ENCODE measurements at places on chromosomes 2 and 18.

DNA sequence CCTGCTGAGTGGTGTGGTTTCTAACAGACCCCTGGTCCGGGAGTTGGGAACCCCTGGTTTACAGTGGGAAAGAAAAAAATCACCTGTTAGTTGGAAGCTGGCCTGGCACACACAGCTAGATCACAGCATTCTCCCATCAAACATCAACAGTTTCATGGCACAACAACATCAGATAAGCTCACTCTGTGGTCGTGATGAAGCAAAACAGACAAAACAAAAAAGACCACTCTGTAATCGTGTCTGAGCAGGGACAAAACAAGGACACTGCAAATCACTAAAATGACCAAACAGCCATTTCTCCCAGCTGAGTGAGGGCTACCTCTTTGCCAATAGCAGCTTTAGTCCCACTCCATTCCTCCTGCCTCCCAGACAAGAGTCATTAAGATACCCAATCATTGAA is 9.0 kb upstream of the IMPACT start:
- no peak for DNase-seq

GRCh38 chr2:27370816-27371620 is 602 bp downstream of the SNX17 start:
- peak; percentile 29 for DNase-seq

DNA sequence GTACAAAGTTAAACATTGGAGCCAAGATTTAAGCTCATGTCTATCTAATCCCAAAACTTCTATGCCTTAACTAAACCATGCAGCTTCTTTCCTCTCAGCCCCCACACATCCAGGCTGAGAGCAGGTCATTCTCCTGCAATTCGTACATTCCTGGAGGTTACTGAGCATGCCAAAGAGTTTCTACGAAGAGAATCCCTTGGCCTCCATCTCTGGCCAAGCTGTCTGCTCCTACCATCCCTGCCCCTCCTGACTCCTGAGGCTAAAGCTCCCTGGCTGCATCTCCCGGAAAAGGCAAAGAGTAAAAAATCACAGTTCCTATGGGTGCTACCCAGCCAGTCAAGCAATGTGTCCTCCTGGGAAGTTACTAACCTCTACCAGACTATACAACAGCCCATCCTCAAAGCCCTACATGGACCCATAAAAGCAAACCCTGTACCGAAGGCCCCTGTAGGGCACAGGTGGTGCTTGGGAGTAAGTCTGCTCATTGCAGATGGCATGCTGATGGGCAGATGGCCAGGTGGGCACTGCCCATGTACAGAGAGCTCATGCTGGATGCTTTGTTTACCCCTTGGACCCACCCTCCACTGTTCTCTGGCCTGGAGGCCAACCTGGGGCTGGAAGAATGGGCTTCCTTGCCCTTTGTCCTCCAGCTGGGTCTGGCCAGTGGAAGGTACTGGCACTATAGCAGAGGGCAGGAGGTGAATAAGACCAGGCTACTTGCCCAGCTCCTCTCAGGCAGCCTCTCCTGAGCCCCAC is 99.5 kb downstream of the TTC32 start:
- DNase-seq, result no peak

DNA sequence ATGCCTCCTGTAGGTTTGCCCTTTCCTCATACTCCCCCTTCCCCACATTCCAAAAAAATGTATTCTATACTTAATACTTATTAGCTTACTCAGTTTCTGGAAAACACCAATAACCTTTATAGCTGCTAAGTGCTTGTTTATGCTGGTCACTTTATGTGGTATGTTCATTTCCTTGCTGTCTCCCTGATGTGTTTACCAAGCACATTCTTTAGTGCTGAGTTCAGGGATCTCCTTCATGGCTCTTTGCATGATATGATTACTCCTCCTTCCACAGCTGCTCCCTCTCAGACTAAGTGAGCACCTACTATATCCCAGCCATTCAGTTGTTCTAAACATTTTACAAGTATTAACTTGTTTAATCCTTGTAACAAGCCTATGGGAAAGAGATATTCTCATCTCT is 698.3 kb upstream of the FANCL start:
- no peak for DNase-seq

DNA sequence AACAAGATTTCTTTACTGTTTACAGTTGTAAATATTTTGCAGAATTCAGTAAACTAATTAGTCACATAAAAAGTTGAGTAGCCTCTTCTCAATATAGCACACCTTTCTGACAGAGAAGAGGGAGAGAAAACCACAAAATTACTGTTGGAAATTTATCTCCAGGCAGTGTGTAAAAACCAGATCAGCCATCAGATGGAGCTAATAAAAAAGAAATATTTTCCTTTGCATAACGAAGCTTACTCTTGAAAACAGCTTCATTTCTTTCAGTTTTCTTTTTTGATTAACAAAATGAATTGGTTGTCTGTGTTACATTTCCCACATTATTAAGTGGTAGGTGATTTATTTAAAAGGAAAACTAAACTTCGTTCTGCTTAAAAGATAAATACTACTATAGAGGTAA is 259.3 kb upstream of the KCNJ3 start:
- no peak for DNase-seq

DNA sequence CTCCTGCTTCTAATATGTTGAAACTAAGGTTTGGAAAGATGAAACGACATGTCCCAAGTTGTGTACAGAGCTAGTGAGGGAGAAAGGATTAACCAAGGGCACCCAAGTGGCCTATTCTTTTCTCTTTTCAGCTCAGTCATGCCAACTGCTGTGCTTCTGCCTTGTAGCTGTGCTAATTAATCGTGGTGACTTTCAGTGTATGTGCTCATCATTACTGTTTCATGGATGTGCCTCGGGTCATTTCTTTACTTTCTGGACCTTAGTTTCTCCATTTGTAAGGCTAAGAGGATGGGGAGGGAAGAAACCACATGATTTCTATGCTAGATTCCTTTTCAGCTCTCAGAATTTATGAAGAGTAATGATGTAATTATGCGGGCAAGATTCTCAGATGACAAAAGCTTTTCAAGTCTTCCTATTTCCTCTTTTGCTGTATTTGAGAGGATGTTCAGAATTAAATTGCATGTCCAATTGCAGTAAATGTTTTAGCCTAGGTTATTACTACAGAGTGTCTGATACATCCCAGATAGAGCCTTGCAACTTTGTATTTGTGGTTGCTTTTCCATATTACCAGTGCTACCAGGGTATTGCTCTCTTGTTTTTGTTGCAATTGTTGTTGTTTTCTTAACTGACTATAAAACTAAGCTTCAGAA is 621.2 kb downstream of the CNTNAP5 start:
- DNase-seq, result no peak

GRCh38 chr2:158828378-158829164 is 33.5 kb downstream of the DAPL1 start:
- no peak for DNase-seq

GRCh38 chr2:140696449-140696848 is 1434.4 kb downstream of the LRP1B start:
- DNase-seq, result no peak

DNA sequence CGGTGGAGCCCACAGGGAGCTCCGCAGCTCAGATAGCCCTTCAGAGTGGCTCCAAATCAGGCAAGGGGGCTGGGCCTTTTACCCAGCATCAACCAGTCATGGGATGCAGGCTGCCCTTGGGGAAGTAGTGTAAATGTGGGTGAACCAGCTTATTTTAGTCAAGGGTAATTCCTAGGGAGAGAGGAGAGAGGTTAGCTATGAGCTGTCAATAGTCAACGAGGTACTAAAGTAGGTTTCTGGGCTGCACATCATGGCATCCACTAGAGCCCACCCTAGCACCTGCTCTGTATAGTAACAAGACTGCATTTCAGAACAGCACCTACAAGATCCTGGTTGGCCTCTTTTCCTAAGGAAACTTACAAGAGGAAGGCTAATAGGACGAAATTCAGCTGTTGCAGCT is 9.5 kb upstream of the MCM6 start:
- no peak for DNase-seq

GRCh38 chr2:138626148-138626547 is 124.6 kb downstream of the SPOPL start:
- DNase-seq, result no peak

DNA sequence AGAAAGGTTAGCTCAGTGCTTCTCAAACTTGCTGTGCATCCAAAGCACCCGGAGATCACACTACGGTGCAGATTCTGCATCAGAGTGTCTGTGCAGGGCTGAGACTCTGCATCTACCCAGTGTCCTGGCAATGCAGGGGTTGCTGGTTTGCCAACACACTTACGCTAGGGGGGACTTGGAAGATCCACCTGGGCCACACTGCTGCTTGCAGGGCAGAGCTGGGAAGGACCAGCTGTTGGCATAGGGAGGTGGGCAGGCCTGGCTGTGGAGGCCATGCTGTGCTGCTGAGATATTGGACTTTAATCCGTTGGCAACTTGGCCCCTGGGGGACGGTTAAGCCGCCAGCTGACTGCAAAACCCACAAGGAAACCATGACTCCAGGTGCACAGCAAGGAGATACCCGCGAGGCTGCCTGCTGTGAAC is 397.6 kb upstream of the HS6ST1 start:
- DNase-seq, result no peak

GRCh38 chr2:215746887-215747615 is 266.3 kb downstream of the MREG start:
- DNase-seq, result no peak

DNA sequence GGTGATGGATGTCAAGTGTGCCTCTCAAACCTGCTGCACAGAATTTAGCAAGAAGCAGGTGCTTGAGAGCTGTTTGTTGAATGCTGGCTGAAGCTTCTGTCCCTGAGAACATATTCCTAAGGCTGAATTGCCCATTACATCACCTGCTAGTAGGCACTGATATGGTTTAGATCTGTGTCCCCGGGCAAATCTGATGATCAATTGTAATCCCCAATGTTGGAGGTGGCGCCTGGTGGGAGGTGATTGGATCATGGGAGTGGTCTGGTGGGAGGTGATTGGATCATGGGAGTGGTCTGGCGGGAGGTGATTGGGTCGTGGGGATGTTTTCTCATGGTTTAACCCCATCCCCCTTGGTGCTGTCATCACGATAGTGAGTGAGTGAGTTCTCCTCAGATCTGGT is 128.0 kb downstream of the HRH4 start:
- DNase-seq, result no peak

GRCh38 chr2:42841344-42841743 is 49.0 kb upstream of the HAAO start:
- no peak for DNase-seq

GRCh38 chr2:217166241-217166850 is 306.5 kb upstream of the TNP1 start:
- no peak for DNase-seq

GRCh38 chr2:6580982-6581381 is 284.7 kb downstream of the CMPK2 start:
- DNase-seq, result no peak

DNA sequence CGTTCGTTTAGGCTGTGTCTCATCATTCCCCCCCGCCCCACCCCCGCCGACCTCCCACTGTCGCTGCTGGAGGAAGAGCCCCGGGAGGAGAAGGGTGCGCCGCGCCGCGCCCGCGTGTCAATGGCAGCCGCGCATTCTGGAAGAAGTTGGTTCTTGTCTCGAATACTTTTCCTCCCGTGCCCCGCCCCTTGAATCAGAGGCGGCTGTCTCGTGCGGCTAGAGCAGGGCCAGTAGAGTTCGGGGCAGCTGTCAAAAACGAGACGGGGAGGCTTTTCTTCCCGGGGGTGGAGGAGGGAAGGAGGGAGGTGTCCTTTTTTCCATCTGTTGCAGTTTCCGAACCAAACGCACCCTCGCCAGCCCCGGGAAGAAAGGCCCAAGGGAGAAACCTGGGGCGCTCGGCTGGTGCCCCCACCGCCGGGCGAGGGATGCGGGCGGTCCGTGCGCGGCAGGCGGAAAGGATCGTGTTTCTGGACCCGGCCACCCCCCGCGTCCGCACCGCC is 410 bp upstream of the TGIF1 start:
- peak; percentile 71 for DNase-seq

GRCh38 chr2:160087854-160088745 is 25.7 kb upstream of the PLA2R1 start:
- no peak for DNase-seq

GRCh38 chr18:57534511-57534909 is 52.0 kb downstream of the FECH start:
- DNase-seq, result no peak

- DNase-seq, result no peak
These were observed 112.8 kb downstream of the CDC42EP3 start for GRCh38 chr2:37558623-37559022.

DNA sequence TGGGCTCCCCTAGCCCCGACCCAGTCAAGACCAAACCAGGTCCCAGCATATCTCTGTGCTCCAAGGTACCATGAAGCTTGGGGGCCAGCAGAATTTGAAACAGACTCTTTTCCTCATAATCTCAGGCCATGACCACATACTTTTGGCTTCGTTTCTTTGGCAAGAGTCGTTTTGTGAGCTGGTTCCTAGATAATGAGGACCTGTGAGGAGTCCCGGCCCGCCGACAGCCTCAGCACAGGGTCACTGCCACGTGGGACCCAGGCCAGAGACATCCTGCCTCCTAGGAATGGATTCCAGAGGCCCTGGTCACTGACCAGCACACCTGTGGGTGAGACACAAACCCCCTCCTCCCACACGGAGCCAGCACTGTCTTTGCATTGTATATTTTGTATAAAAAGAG is 73.5 kb downstream of the VAPA start:
- DNase-seq, result no peak

DNA sequence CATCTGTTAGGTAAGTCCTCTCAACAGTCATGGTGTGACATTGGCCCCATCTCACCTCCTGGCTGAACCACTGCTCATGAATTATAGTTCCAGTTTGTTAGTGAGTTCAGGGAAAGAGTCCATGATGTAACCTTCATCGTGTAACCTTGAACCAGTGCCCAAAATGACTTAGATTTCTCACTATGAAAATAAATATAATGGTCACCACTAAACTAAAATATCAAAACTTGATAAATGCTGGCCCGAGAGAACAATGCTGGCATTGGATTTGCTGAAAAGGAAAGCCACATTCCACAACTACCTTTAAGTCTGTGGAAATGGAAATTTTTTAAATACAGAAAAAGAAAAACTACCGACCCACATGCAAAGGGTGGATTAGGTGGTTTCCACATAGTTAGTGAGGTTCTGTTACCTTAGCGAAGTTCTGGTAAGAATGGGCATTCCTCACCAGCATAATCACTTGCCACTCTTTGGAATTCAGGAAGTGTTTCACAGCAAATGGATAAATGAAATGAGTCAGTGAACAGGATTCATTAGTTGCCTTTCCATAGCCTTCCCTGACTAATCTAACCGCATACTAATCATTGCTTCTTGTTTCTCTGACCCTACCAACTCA is 133.9 kb upstream of the CTAGE1 start:
- no peak for DNase-seq

DNA sequence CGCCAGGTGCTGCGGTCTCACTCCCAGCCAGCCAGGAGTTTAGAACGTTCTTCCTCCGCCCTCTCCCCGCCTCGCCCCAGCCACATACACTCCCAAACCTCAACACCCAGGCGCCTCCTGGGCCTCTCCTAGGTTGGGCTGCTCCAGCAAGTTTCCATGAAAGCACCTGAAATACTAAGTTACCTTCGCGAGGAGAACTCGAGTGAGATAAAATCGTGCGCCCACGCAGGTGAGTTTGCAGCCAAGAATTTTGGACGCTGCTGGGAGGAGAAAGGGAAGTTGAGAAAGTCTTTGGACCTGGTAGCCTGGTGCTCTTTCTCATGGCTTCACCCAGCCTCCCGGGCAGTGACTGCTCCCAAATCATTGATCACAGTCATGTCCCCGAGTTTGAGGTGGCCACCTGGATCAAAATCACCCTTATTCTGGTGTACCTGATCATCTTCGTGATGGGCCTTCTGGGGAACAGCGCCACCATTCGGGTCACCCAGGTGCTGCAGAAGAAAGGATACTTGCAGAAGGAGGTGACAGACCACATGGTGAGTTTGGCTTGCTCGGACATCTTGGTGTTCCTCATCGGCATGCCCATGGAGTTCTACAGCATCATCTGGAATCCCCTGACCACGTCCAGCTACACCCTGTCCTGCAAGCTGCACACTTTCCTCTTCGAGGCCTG is at the start of gene GPR39:
GPR39 (plus strand) TSS at position 83 of the 673 bp plus-strand sequence.
- no peak for DNase-seq

All from stimulated activated CD4-positive, alpha-beta T cell treated with anti-CD3 and anti-CD28 coated beads, Interleukin-1b, Interleukin-23, amount 100 ng/mL, for 4 hours (primary cell).